ENCODE measurements at places on chromosomes 2 and 18.

DNA sequence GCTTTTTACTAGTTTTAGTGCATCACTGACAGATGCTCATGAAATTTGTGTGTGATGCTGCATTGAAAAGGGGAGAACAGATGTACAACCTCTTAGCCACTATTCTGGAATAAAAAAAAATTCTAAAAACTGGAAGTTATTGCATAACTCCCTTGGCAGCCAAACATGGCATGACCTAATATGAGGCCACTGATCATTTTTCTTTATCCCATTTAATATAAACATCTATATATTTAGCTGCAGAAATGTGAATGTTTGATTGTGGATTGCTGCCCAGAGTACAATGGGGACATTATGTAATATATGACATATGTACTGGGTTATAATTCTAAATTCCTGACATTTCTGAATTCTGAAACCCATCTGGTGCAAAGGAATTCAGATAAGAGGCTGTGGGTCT is 86.5 kb downstream of the CDCA7 start:
- DNase-seq = no peak

DNA sequence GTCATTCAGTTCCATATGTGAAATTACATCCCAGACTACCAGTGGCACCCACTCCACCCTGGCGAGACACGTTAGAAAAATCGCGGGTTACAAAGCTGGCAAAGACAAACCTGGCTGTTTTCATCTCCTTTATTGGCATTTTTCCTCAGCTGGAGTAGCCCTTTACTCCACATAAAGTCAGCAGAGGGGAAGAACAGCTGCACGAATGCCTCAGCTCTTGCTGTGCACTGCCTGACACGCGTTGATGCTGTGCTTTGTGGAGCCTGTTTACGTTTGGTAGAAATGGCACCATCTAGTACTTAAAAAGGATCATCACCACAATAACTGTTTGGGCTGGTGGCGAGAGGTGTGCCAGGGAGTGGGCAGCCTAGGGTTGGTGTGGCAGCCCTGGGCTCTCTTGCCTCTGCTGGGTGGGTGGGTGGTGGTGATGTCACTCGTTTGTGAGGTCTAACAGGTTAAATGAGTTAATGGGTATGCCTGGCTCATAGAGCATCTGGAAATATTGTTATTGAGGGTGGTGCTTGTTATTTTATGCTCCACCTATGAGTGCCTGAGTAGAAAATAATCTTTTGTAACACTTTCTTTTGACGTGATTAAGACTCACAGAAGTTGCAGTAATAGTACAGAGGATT is 16.4 kb downstream of the FARP2 start:
- no peak for DNase-seq

DNA sequence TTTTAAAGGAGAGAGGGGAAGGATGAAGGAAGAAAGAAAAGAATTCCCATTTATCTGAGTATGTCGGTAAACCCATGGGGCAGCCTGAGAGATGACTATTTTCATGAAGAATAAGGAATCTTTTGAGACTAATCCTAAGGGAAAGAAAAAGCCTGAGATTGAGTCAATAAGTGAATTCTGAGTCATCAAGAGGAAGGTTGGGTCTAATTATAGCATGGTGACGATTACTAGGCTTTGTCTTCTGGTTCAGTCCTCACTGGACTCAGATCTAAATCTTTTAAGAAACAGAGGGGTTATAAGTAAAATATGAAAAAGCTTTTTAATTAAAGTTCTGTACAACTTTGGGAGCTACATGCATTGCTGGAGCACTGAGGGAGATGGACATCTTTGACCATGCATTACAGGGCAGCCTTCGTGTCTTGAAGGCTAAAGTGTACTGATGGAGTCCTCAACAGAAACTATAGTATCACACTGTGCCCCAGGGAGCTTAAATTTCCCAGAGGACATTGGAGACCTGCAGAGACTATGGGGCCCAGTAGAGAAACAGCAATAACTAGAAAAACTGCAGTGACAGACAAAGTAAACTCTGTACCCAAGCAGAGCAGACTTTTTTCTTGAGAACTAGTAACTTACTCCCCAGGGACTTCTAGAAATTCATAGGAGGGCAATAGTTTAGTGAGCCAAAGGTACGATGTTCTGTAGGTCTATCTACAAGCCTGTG is 260.9 kb downstream of the RAD51AP2 start:
- DNase-seq = peak; percentile 26

DNA sequence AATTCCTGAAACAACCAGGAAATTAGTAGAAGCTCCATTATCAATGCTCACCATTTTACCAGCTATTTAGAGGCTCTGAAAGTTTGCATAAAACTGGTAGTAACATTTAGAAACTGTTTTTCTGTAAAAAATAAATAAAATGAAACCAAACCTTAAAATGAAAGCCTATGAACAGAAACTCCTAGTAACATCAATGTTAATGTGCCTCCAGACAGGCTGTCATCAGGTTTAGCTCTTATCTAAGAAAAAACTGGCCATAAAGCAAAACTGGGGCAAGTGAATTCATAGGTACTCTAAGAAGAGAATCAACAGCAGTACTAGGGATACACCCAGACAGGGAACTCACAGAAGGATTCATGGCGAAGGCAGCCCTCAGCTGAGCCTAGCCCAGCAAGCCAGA is 8.0 kb downstream of the E2F6 start:
- DNase-seq = no peak

DNA sequence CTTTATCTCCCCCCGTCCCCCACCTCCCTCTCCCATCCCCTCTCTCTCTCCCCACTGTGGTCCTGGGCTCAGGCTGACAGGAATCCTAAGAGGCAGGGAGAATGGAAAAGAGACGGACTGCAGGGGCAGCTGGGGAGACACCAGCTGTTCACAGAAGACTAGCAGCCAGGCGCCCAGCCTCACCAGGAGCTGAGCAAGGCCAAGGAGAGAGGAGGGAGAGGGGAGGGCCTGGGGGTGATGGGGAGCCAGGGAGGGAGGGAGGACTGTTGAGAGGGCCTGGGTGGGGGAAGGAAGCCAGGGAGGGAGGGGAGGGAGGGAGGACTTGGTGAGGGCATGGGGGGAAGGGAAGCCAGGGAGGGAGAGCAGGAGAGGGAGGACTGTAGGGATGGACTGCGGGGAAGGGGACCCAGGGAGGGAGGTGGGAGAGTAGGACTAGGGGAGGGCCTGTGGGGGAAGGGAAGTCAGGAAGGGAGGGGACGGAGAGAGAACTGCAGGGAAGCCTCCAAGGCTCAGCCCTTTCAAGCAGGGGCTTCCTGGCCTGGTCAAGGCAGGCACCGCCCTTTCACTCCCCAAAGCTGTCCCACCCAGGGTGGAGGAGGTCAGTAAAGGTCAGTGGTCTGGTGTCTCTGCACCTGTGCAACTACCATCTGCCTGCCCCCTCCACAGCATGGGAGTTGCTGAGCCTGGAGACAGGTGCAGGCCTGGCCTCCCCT is 517.7 kb upstream of the MYT1L start:
- DNase-seq = no peak

GRCh38 chr18:36545821-36546427 is 248.4 kb downstream of the FHOD3 start:
- DNase-seq = no peak

- no peak for DNase-seq
Measured at GRCh38 chr2:74406035-74406434, 15.4 kb downstream of the C2orf81 start.

GRCh38 chr2:238158509-238159070 is at the start of gene ERFE:
ERFE (plus strand) TSS chr2:238158970; CDS start chr2:238159008, 38 bp downstream.
- no peak for DNase-seq

DNA sequence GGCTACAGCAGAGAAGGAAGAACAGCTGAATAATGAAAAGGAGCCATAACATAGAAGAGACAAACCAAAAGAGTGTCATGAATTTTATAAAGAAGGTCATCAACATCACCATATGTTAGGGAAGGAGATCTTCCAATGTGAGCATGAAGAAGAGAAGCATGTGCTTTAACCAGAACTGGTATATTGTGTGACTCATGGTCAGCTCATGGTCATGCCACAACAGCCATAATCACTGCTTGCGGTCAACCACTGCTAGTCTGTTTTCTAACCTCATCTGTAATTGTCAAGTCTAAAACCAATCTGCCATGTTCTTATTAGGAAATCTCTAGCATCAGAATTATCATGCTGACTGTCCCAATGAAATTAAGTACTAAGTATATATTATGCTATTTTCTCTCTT is 204.1 kb upstream of the VRK2 start:
- peak; percentile 7 for DNase-seq

DNA sequence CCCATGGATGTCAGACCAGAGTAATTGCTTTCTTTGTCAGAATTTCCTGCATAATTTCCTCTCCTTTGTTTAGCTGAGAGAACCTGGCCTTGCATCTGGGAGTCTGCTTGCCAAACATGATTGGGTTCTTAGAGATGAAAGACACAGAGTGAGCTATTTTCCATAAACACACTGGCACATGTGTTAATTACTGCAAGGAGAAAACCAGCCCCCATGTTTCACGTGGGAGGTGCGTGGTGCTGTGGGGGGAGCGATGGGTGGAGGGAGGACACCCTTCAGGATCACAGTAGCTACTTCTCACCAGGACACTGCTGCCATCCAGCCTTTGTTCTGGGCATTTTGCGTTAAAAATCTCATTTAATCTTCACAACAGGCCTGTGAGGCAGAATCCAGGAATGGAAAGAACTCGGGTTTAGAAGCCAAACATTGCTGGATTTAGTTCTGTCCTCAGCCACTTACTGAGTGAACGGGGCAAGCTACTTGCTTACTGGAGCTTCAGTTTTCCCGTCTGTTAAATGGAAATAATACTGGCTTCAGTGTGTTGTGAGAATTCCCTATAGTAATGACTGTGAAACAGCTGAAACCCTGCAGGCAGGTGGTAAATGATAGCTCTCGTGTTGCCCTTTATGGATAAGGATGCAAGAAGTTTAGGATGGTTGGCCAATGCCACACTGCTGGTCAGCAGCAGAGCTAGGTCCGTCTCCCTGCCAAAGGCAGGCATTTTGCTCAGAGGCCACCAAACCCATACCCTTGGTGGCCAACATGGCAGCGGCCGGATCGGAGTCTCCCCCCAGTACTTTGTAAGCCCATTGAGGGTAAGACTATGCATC is 100.1 kb upstream of the ASAP2 start:
- DNase-seq = no peak

DNA sequence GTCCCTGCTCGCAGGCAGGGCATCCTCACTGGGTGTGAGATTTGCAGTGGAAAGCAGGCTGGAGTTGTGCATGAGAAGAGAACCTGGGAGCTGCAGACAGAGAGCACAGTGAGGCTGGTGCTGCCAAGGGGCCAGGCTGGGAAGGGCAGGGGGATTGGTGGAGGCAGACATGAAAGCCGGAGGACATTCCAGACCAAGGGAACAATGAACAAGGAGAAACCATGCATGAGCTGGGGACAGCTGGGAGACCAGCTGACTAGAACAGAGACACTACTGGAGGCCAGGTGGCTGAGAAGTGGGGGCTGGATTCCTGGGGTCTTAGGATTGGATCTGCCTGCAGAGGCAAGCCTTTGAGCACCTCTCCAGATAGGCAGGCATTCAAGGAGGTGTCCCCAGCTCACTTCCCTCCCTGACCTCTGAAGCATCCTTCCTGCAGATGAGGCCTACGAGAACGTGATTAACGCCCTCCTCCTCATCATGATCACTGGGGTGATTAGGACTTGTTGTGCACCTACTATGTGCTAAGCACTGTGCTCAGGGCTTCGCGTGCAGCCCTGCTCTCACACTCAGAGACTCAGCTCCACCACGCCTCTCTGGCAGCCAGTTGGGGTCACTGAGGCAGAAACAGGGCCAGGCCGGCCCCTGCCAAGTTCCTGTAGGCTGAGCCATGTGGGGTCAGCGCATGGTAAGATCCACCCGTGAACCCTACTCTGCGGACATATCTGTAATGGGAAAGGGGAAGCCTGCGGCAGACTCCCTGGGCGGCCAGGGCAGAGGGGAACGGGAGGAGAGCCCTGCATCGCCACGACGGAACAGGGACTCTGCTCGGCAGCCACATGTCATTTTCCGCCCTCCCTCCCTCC is 74.8 kb upstream of the SLC66A3 start:
- no peak for DNase-seq

- DNase-seq = no peak
Measured at GRCh38 chr2:4020153-4020552, 316.8 kb downstream of the DCDC2C start.

DNA sequence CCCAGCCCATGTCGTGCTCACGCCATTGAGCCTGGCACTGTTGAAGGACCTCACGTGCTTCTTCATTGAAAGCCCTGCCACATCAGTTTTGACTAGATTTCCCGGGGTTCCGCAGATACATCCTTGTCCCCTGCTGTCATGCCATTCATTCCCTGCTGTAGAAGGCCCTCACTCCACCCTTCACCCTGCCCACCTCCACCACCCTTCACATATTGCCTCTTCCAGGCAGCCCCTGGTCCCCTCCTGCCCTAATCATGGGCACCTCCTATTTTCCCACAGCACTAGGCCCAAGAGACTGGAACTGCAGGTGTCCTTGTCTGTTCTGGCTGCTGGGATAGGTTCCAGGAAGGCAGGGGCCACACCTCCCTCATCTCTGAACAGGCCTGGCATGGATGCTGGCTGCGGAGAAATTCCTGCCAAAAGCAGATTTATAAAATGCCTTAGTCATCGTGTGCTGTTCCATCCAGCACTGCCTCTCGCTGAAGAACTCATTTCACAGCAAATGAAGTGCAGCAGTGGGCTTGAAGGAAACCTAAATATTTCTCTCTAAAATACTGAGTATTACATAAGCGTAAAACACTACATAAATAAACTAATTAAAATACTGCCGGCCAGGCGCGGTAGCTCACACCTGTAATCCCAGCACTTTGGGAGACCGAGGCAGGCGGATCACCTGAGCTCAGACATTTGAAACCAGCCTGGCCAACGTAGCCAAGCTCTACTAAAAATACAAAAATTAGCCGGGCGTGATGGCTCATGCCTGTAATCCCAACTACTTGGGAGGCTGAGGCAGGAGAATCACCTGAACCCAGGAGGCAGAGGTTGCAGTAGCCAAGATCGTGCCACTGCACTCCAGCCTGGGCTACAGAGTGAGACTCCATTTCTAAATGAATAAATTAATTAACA is 38.4 kb downstream of the EIF4E2 start:
- DNase-seq = no peak

DNA sequence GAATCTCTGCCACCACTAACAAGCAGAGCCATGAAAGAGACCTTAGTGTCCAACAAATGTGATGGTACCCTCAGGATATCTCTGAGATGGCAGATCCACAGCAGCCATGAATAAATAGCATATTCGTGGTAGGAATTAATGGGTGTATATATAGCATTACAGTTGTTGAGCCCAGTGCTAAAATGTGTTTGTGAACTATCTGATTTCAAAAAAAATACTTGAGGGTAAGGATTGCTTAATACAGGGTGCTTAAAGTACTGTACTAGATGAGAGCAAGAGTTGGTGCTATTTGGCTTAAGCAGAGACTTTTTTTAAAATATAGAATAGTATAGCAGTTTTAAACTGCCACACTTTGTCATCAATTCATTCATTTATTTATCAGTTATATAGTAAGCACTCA is 101.5 kb upstream of the GALNT5 start:
- no peak for DNase-seq

DNA sequence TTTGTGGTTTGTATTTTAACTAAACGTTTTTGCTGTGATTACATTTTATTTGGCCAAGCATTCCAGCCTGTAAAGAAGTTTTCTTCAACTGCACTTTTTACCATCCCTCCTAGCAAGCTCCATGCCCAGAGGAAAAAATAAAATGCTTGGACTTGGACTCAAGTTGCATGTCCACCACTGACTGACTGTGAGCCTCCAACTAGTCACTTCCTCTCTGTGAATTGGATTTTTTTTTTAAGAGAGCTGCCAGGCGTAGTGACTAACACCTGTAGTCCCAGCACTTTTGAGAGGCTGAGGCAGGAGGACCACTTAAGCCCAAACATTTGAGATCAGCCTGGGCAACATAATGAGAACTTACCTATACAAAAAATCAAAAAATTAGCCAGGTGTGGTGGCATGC is 1185.2 kb upstream of the PIK3C3 start:
- DNase-seq = no peak

All from HS-27A (cell line).